ENCODE measurements at places on chromosomes 3 and 15.

- DNase-seq = no peak
These were observed 6.5 kb downstream of the ZNF589 start for GRCh38 chr3:48247401-48247811.

DNA sequence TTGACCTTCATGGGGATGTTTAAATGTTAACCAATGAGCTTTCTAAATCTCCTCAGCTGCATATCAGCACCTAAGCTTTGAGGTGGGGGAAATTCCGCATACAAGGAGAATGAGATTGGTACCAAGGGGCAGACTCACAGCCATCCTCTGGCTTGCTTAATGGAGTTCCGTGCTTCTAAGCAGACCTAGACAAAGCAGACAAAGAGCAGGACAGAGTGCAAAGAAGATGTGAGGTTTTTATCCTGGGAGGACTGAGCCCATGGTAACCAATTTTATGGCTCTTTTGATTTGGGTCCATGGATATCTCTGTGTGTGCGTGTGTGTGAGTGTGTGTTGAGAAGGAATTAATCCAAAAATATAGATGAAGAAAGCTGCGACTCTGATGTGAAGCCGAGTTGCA, 7.5 kb downstream of the TAFA4 start:
- DNase-seq = no peak

DNA sequence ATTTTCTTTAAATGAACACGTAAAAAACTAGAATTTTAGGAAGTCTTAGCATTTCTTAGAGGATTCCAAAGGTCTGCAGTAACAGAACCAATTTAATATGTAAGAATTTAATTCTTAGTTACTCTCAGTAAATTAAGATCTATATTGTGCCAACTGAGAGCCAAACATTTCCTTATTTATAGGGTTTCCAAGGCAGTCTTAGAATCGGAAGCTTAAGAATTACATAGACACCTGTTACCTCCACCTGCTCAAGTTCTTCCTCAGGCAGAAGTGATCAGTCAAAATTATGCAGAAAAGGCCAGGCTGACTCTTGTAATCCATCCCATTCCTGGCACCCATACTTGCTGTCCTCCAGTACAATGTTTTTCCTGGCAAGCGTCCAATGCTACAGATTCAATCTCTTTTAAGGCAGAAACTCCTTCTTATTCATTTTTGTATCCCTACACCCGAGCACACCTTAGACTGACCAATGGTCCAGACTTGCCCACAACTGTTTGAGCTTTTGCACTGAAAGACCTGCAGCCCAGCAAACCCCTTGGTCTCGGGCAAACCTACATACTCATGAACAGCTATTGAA, 64.3 kb downstream of the NCEH1 start:
- no peak for DNase-seq

GRCh38 chr15:73750438-73750837, 2.7 kb downstream of the INSYN1 start:
- DNase-seq = no peak

DNA sequence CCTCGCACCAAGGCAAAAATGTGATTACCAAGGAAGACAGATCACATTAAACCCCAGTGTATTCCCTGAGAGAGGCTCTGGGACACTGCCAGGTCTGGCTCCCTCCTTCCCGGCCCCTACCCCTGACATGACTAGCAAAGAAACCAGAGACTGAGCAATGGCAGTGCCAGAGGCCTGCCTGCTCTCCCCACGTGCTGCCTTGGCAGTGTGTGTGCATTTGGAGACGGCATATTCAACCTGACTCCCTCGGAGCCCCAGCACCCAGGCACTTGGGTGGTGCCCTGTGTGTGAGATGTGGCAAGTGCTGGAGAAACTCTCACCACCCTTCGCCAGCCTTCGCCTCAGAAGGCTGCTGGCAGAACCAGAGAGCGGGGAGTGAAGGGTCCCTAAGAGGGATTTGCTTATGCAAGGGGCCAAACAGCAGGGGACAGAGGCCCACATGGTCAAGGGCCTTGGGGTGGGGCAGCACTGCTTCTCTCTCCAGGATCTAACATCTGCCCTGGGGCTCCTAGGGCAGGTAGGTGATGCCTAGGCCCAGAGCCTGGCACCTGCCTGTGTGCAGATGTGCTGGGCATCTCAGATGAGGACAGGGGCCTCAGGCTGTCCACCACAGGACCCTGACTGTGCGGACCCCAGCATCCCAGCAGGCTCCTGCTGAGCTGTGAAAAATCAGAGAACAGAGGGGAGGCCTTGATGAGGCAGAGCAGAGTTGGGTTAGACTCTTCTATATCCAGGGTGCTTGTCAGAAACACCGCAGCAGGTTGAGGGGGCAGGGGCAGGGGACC, 23.6 kb upstream of the PLXNA1 start:
- DNase-seq = no peak

GRCh38 chr3:5390936-5391625, 203.6 kb downstream of the EDEM1 start:
- DNase-seq = no peak

GRCh38 chr3:152491922-152492321, 223.2 kb downstream of the MBNL1 start:
- DNase-seq = no peak

DNA sequence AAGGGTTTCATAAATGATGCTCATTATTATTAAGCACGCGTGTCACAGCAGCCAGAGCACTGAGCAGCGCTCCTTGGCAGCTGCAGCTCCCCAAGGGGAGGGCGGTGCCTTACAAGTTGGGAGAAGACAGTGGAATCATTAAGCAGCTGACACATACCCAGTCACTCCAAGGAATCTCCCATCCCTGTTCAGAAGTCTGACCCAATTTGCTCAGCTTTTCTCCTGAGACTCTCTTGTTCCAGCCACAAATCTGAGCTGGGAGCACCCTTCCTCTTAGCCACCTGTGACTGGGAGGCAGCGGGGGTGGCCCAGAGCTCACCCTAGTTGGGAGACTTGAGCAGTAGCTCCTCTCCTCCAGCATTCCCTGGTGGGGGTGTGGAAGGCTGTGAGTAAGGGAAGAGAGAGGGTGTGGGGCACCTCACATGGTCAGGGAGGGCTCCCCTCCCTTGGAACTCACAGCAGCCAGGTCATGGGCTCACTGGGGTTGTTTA, 64.3 kb downstream of the DUT start:
- no peak for DNase-seq

DNA sequence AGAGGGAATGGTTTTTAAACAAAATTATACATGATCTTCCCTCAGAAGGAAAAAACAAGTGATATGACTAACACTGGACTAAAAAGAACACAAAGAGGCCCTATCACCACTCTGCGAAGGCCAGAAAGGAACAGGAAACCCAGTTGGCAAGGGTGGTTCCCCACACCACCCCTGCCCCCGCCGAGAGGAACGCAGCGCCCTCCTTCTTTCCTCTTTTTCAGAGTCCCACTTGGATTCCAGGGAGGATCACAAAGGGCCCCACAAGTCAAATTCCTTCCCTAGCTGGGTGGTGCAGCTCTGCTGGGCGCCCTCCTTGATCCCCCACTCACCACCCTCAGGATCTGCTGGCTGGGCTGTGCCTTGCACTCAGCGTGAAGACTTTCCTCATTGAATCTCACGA, 29.8 kb downstream of the PLA1A start:
- no peak for DNase-seq

- DNase-seq = no peak
These were observed 136.1 kb upstream of the LMCD1 start for GRCh38 chr3:8365541-8365940.

- no peak for DNase-seq
These were observed 73.8 kb downstream of the ZBBX start for GRCh38 chr3:167306319-167306718.

Data from immature natural killer cell (primary cell).